ENCODE measurements at places on chromosomes 4 and X. TPM values are rescaled to one million over a fixed set of nuclear protein-coding genes. Genes with fewer than 3 reads are reported as not detected.

Gene AR
- 8.9 TPM for total RNA-seq

Gene CT47B1
- total RNA-seq, result not detected

Gene NDP
- 13.5 TPM for total RNA-seq

Gene CXCL5
- 0.44 TPM for total RNA-seq

Gene S100G
- total RNA-seq, result not detected

Gene CSAG1
- total RNA-seq, result not detected

Gene AMTN
- not detected for total RNA-seq

Gene PLRG1
- total RNA-seq, result 78.3 TPM

Gene F8A3
- 3.1 TPM for total RNA-seq

Gene PDZD4
- 44.0 TPM for total RNA-seq

Gene ETDA
- not detected for total RNA-seq

Gene CENPVL3
- total RNA-seq, result 1.9 TPM
